AG09309 (cell line): ENCODE measurements at places on chromosomes 13 and 19.

GRCh38 chr19:2627319-2627829, 75.1 kb downstream of the GNG7 start:
- peak; percentile 92 for DNase-seq

DNA sequence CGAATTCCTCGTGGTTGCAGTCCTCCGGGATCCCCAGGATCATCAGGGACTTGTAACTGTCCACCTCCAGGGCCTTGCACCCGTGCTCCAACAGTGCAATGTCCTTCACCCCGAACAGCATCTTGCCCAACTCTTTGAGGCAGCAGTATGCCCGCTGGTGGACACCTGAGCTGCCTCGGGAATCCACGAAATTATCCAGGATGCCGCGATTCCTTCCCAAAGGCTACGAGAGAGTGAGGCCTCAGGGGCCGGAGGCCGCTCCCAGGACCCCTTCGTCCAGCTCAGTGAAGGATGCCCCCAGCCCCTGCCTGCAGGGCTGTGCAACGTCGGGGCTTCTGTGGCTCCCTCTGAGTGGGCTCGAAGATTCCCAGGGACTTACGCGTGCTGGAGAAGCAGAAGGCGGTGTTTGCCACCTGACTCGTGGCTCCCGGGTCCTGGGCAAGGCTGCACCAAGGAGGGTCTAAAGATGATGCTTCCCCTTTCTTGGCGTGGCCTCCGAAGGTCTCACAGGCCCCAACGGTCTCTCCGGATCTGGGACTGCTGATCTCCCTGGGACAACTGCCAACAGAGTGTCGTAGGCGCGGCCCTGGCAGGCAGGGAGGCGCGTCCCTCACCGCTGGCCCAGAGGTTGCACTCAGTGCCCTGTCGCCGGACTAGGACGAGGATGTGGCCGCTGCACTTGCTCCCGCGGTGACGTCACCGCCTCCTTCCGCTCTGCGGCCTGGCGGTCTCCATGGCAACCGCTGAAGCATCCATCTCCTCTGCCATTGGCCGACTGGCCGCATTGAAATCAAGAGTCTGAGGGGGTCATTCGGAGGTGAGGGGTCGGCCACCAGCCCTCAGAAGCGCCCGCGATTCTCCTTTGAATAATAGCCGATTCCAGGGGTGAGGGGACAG, at the start of gene PNMA8C:
PNMA8C (minus strand) TSS at position 698 of the 897 bp plus-strand sequence; CDS start at position 121, 577 bp downstream.
- DNase-seq: no peak

GRCh38 chr19:4346020-4346383, 2.6 kb downstream of the MPND start:
- no peak for DNase-seq

GRCh38 chr13:99961636-99962035, 9.9 kb downstream of the ZIC5 start:
- no peak for DNase-seq

GRCh38 chr19:15128162-15128770, 21.1 kb downstream of the SYDE1 start:
- DNase-seq: no peak

DNA sequence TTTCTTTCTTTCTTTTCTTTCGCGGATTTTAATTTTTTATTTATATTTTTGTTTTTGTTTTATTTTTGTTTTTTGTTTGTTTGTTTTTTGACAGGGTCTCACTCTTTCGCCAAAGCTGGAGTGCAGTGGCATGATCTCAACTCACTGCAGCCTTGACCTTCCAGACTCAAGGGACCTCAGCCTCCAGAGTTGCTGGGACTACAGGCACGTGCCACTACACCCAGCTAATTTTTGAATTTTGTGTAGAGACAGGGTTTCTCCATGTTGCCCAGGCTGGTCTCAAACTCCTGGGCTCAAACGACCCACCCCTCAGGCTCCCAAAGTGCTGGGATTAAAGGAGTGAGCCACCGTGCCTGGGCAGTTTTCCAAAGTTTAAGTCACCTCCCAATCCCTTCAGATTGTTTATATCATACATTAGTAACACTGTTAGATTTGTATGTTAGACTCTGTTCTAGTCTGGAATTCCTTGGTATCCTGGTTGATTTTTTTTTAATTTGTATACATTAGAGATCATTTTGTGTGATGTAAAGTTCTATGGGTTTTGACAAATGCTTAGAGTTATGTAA, 597.3 kb downstream of the DCT start:
- DNase-seq: no peak

DNA sequence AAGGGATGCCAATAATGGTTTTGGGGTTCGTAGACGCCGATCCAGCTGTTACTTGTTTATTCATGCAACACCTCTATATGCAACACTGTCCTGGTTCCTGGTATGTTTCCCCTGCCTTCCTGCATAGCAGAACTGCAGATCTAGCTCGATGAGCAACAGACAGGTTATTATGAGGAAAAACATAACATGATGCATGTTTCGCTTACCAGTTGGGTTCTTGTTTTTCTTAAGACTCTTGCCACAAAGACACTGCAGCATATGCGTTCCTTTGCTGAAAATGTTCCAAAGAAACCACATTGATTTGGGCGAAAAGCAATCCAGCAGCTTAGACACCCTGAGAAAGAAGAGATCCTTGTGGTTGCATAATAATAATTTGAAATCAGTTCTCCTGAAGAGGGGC, 583 bp downstream of the FGF14 start:
- no peak for DNase-seq
